ENCODE measurements at places on chromosomes 5 and 9.

DNA sequence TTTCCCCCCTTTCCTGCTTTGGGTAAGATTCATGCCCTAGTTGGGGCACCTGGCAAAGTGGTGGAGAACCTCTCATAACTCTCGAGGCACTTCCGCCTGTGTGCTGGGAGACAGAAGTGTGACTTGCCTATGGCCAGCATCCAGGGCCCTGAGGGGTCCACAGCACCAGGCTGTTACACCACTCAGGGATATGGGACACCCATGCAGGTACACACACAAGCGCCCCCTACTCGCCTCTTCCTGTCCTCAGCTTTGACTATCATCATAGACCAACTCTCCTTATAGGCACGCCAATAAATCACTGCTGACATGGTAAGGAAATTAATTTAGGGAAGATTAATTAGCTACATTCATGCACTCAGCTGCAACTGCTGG is 45.4 kb downstream of the SHB start:
- no peak for DNase-seq

DNA sequence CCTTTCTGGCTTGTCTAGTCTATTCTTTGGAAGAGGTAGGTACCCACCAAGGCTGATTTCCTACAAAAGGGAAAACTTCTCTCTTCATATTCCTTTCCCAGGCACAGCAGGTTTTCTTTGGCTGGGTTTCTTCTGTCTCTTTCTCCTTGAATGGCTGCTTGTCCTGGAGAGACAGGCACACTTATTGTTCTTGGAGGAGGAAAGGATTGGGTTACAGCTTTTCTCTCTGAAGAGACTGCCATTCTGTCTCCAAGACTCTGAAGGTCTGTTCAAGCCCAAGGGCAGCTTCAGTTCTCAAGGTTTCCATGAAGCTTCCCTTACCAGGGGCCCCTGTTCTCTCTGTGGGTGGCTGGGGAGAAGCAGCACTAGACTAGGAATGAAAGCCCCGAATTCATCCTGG is 33.9 kb downstream of the ACTBL2 start:
- DNase-seq = no peak

GRCh38 chr9:124810663-124811355 is 33.9 kb downstream of the OLFML2A start:
- no peak for DNase-seq

GRCh38 chr5:11617080-11617479 is 287.2 kb downstream of the CTNND2 start:
- DNase-seq = no peak

- no peak for DNase-seq
Observed at GRCh38 chr5:132083071-132083678, 9.6 kb downstream of the CSF2 start.

DNA sequence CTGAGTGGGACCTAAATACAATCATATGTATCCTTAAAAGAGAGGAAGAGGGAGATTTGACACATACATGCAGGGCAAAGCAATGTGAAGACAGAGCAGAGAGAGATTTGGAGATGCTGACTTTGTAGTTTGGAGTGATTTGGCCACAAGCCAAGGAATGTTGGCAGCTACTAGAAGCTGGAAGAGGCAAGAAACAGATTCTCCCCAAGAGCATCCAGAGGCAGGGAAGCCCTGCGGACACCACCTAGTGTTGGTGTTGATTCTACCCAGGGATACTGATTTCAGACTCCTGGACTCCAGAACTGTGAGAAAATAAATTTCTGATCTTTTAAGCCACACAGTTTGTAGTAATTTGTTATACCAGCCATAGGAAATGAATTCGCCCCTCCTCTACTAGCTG is 64.9 kb upstream of the OSMR start:
- DNase-seq = no peak

Data from activated CD8-positive, alpha-beta memory T cell treated with anti-CD3 and anti-CD28 coated beads, Interleukin-2, amount 50 U/mL, for 48 hours (primary cell).